ENCODE measurements at places on chromosomes 7 and 10.
A peak's percentile ranks its signal among the peaks of the same experiment; 100 is the strongest.

- DNase-seq = no peak
These were observed 62.5 kb downstream of the GTF2IRD1 start for GRCh38 chr7:74516214-74516613.

DNA sequence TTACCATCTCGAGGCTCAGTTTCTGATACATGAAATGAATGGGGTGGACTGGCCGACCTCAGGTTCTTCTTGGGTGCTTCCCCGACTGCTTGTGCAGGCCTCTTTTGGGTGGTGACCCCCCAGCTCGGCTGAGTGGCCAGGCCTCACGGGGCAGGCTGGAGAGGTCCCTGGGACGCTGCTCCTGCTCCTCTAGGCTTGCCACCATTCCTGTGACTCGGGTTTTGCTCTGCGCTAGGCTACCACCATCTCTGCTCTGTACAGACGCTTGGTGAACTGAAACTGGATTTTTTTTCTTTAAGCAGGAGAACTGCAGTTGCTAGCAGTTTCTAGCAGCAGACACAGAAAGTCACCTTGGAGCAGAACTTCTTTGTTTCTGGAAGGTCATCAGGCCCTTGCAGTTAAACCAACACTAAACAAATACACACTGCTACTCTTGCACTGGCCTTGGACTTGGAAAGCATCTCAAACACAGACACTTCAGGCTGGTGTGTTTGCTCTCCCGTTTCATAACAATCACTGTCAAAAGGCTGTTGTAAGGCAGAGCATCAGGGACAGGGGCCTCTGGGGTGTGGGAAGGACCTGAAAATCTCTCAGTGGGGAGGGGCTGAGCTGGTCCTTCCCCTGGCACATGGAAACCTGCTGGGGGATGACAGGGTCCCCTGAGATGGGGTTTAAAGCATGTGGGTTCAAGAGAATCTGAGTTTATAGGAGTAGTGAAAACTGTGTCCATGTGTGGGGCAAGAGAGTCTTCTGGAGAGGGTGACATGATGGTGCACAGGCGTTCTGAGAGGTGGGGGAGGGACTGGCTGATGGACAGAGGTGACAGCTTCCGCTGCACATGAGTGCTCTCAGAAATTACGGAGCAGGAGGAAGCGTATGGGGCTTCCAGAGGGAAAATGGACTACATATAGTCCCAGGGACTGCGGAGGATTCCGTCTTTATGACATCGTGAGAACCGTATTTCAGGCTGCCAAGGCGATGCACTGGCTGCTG, 35.0 kb upstream of the GIMAP8 start:
- no peak for DNase-seq

- DNase-seq = peak; percentile 58
These were observed 16.5 kb downstream of the AIFM2 start for GRCh38 chr10:70115948-70116682.

DNA sequence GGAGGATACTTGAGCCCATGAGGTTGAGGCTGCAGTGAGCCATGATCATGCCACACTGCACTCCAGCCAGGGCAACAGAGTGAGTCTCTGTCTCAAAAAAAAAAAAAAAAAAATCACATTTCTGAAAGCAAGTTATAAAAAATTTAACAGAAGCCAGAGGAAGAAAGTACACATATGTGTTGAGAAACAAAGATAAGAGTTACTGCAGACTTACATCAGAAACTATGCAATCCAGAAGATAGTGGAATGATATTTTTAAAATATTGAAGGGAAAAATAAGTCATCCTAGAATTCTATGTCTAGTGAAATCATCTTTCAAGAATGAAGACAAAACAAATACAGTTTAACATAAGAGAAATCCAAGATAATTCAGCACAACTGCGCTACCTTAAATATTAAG, 46.9 kb downstream of the ZNF518A start:
- DNase-seq = no peak

- no peak for DNase-seq
These were observed 4.6 kb downstream of the STEAP2 start for GRCh38 chr7:90216080-90216674.

- DNase-seq = no peak
These were observed 161.3 kb upstream of the NPVF start for GRCh38 chr7:25389489-25390106.
